ENCODE measurements at places on chromosomes 4 and X.

- no peak for DNase-seq
These were observed 527.7 kb upstream of the MAGEB2 start for GRCh38 chrX:29687687-29688086.

DNA sequence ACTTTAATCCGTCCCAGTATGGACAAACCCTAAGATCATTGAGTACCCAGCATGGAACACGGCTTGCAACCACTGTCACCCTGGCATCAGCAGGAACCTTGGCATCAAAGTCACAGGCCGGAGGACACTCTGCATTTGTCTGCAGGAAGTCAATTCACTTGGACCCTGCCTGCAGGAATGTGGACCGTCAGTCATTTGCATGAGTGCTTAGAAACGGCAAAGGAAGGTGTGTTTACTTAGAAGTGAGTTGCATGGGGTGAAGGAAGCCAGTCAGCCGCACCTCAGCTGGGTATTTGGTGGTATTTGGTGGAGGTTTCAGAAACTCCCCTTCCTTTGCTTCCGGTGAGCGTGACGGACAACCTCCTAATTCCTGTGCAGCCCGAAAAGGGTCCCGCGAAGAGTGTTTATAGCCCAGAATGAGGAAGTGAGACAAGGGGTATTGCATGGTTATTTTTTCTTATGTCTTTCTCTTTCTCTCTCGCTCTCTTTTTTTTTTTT is 15.5 kb downstream of the P2RY8 start:
- DNase-seq = peak; percentile 61

DNA sequence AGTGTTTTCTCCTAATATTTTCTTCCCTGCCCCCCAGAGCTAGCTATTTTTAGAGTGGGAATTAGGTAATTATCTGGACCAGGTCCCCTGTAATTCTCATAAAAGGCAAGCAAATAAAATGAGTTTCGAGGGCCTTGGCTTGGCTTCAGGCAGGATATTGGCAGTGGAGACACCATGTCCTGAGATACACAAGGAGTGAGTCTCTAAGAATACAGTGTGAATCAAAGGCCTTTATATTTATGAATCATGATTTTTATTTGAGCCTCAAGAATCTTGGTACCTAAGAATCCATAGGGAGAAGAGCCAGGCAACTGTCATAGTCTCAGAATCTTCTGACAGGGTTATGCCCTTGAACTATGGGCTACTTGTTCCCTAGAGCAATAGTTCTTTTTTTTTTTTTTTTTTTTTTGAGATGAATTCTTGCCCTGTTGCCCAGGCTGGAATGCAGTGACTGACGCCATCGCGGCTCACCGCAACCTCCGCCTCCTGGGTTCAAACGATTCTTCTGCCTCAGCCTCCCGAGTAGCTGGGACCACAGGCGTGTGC is 205.4 kb downstream of the LDB2 start:
- DNase-seq = no peak

GRCh38 chrX:84747516-84747915 is 245.3 kb upstream of the HDX start:
- no peak for DNase-seq

GRCh38 chrX:70497026-70497425 is 52.4 kb downstream of the DLG3 start:
- no peak for DNase-seq

DNA sequence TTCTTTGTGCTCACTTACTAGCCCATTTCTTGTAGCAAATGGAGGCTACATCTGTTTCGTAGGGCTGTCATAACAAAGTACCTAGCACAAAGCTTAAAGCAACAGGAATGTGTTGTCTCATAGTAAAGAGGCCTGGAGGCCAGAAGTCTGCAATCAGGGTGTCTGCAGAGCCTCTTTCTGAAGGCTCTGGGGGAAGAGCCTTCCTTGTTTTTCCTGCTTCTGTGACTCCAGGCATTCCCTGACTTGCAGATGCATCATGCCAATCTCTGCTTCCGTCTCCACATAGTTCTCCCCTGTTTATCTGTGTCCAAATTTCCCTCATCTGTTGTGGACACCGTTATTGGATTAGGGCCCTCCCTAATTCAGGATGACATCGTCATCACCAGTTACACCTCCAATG is 67.1 kb downstream of the SHROOM2 start:
- DNase-seq = no peak

- no peak for DNase-seq
These were observed 2.7 kb downstream of the BEX3 start for GRCh38 chrX:103378990-103379389.

- DNase-seq = no peak
These were observed 3.2 kb downstream of the DGKQ start for GRCh38 chr4:970046-970745.
